ENCODE measurements at places on chromosomes 5 and 9.

GRCh38 chr5:170892196-170892595 is 30.4 kb downstream of the RANBP17 start:
- DNase-seq, result no peak

DNA sequence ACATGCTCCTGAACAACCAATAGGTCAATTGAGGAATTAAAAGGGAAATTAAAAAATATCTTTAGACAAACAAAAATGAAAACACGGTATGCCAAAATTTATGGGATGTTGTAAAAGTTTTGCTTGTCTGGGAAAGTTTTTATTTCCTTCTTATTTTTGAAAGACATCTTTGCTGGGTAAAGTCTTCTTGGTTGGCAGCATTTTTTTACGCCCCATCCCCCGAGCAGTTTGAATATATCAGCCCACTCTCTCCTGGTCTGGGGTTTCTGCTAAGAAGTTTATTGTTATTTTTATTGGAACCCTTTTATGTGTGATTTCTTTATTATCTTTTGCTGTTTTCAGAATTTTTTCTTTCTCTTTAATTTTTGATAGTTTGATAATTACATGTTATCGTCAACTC is 16.3 kb downstream of the XRCC4 start:
- no peak for DNase-seq

DNA sequence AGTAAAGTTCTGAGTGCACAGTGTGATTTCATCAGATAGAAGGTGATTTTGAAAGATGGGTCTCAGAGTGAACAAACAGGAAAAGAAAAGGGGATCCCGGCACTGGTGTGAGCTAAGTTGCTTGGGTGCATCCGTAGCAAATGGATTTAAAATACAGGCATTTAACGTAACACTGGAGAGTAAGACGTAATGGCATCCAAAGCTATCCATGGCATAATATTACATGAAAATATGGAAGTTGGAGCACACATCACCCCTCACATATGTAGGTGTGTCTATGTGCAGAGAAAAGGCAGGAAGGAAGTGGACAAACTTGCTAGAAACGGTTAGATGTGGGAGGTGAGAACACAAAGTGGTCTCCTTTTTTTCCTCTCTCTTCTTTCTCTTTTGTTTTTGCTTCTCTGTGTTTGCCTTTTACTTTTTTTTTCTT is 38.2 kb upstream of the SEMA4D start:
- no peak for DNase-seq

DNA sequence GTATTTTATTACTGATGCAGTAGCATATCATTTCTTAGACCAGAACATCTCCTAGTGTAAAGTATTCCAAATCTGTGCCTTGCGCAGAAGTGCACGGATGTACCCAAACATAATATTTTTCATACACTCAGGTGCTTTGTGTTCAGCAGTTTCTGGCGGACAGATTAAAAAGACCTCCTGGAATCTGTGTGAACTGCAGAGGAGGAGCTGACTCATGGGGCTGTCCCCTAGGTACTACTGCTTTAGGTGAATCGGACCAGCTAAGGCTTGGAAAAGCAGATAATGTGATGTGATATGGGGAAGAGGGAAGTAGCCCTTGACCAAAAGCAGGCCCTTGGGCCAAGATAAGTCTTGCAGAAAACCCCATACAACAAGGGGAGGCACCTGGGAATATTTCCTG is 310.1 kb downstream of the PLK2 start:
- DNase-seq, result no peak

Data from cerebellar nuclear complex (tissue), 1 donor.